Uterus (tissue), 4 donors: ENCODE measurements at places on chromosomes 1 and 21. TPM values are rescaled to one million over a fixed set of nuclear protein-coding genes. Genes with fewer than 3 reads are reported as not detected.
A peak's percentile ranks its signal among the peaks of the same experiment; 100 is the strongest.

Gene SH2D5
- total RNA-seq: 0.55 TPM

DNA sequence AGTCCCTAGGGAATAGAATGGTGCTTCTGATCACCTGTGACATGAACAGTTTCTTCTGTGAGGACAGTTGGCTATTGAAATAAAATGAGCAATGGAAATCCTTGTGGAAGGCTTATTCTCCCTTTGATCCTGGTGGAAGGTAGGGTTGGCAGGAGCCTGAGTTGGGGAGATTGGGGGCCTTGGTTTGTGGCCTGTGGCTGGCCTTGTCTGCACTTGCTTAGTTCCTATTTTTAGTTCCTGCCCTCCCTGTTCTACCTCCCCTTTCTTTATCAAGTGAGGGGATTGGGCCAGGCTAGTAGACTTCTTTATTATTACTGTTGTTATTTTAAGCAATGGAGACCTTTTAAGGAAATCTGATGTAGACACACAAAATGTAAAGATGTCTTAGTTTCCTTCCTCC, 8.2 kb downstream of the DMRTB1 start:
- DNase-seq: no peak

Gene CSF3R
- 5.6 TPM for total RNA-seq

GRCh38 chr21:43333298-43334062, 93.5 kb downstream of the SIK1 start:
- no peak for DNase-seq

GRCh38 chr1:108142773-108143394, 57.3 kb downstream of the SLC25A24 start:
- no peak for DNase-seq

Gene S100A5
- not detected for total RNA-seq

GRCh38 chr1:27883536-27883935, 11.2 kb downstream of the THEMIS2 start:
- DNase-seq: no peak

- no peak for DNase-seq
Measured at GRCh38 chr1:27567971-27568299, 36.0 kb downstream of the AHDC1 start.

GRCh38 chr1:178349801-178350200, 147.0 kb downstream of the CLEC20A start:
- DNase-seq: no peak

Gene PLPPR5
- not detected for total RNA-seq

Gene MED8
- total RNA-seq: 29.7 TPM

Gene UBASH3A
- not detected for total RNA-seq

GRCh38 chr1:189616893-189617292, 860.8 kb downstream of the BRINP3 start:
- DNase-seq: no peak

Gene L1TD1
- total RNA-seq: not detected

DNA sequence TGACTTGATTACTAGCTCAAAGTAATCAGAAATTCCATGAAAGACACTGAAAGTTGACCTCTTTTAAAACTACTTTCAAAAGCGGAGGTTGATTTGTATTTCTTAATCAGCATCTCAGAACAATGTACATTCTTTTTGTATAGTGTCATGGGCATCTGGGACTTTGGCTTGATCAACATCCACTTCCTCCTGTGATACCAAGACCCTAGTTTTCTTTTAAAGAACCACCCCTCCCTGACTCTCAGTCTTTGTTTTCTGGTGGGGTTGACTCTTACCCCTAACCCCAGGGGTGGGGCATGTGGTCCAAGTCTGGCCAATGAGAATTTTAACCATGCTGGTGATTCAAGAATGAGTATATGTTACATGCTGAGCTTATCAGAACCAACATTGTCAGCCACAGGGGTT, 21.7 kb upstream of the IRF2BP2 start:
- DNase-seq: no peak

- no peak for DNase-seq
Measured at GRCh38 chr1:19975423-19976193, 3.8 kb downstream of the PLA2G2A start.

DNA sequence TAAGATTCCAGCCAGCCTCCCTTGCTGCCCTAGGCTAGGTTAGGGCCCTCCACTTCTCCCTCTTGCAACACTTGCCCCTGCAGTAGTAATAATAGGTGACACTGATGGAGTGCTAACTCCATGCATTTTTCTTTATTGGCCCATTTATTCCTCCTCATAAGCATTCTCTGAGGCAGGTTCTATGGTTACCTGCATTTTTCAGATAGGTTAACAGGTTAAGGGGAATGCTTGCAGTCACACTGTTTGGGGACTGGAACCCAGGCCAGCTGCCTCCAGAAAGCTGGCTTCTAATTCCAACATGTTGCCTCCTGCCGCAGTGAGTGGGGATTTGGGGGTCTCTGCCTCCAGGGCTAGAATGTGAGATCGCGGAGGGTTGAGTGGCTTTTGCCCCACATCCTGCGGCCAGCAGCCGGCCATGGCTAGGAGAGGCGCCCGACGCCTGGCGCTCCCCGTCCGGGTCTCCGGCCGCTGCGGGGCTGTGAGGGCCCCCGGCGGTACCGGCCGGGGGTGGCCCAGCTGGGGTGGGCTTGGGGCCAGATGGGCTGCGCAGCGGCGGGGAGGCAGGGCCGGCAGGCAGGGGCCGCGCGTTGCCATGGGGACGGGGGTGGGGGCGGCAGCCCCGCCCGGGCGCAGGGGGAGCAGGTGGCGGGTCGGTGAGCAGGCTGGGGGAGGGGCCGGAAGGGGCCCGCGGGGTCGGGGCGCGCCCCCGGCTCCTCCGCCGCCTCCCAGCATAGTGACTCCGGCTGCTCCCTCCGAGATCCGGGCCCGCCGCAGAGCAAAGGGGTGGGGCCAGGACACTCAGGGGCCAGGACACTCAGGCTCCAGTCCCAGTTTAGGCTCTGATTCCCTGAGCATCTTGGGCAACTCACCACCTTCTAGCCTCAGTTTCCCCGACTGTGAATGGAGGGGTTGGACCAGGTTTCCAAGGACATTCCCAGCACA, 68.4 kb upstream of the SSBP3 start:
- peak; percentile 53 for DNase-seq

DNA sequence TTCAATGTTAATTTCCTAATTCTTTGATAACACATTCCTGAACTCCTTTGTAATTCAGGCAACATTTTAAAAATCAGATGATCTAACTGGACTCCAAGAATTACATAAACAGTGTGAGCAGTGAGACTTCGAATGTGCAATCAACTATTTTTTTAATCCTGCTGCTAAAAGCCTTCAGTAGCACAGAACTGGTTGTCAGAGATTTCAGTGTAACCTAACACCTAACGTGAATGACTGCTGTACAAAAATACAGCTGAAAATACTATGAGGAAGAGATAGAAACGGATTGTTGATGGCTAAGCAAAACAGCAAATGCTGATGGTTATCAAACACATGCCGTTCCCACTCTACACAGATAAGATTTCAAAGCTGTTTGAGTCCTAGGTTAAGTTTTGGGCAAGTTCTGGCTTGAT, 46.1 kb downstream of the APP start:
- DNase-seq: no peak

Gene SPRR1B
- total RNA-seq: not detected

Gene HSD3B2
- not detected for total RNA-seq

DNA sequence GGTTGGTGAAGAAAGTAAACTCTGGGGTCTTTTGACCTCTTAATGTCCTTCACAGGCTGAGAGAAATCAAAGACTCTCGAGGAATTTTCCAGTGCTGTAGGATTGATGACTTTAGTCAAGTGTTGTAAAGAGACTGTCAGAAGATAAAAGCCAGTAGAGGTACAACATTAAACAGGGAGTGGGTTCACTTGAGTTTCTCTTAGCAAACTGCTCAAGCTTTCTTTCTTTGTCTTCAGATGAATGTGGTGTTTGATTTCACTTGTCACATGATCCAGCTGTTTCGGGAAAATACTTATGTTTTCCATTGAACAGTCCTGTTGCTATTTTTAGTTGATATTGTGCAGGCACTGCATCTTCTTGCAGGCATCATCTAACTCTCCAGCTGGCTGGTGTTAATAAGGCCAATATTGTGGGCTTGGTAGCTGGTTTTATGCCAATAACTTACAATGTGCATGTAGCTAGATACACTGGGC, 45.6 kb downstream of the XCL2 start:
- no peak for DNase-seq

DNA sequence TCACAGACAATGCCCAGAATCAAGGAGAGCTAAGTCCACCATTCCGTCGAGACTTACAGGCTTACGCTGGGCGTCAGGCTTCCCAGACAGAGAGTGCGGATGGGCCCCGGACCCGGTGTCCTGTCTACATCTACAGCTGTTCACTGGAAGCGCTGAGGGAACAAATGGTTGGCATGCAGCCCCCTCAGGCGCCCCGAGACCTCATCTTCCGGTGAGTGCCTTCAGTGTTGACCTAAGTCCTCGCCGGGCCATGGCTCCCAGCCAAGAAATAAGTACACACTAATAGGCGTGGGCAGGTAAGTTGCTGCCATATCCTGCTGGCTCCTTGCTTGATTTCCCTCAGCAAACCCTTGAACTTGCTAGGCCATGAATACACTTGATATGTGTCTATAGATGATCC, 26.2 kb downstream of the HYI start:
- no peak for DNase-seq

GRCh38 chr1:96973605-96974004, 252.0 kb downstream of the PTBP2 start:
- DNase-seq: no peak

GRCh38 chr1:1778663-1779319, 521 bp upstream of the NADK start:
- peak; percentile 48 for DNase-seq

DNA sequence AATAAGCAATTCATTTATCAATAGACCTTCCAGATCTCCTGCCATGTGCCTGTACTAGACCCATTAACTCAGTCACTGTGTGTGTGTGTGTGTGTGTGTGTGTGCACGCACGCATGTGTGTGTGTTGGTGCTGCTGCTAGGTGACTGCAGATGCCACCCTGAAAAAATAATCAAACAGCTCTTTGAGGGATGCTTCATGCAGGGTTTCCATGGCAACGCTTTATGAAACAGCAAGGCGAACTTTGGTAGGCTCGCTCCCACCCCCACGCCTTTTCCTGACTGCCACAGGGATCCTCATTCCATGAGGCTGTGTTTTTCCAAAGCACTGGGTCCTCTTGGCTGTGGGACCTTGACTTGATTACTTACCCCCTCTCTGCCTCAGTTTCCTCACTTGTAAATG, 94.0 kb downstream of the HMGB4 start:
- no peak for DNase-seq

Gene PGBD2
- 7.9 TPM for total RNA-seq

Gene ATP5PF
- 80.3 TPM for total RNA-seq

Gene ADAMTS4
- 11.8 TPM for total RNA-seq

DNA sequence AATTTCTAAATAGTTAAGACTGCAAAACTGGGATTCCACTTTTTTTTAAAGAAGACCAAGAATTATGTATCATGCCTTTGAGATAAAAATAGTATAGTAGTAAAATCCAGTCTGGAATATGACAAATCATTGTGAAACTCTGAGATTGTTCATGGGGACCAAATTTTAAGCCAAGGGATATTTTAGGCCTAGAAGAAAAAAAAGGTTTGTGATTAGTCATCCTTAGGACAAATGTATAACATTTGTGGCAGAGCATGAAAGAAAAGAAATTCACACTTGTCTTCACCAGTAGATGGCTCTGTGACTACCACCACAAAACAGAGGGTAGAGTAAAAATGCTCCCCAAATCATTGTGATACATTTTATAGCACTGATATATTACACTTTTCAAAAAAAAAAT, 226.1 kb downstream of the KCTD3 start:
- DNase-seq: no peak

DNA sequence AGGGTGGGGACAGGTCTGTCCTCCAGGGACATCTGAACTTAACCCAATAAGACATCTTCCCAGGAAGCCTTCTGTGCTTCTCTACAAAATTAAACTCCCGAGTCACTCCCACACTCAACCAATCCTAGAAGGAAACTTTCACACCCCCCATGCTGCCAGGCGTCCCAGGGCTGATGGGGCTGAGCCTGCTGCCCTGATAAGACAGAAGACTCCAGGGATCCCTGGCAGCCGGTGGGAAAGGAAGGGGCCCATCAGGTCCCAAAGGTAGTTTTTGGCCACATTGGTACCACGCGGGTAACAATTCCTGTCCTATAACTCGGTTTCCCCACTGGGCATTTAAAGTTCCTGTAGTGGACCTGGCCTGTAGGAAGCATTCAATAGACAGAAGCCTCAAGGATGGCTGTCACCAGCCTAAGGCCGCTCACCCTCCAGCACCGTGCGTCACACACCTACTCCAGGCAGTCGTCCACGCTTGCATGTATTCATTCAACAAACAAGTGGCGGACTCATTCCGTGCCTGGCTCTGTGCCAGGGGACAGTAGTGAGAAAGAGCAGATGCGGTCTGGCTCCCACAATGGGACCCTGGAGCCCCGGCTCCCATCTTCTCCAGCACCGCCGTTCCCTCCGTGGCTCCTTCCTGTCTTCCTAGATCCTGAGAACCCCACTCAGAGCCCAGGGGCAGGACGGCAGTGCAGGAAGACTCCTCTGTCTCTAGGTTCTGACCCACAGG, 465.2 kb downstream of the NPHP4 start:
- no peak for DNase-seq

Gene NKAIN1
- 0.55 TPM for total RNA-seq

Gene SYCP1
- not detected for total RNA-seq

Gene CFHR1
- total RNA-seq: not detected

DNA sequence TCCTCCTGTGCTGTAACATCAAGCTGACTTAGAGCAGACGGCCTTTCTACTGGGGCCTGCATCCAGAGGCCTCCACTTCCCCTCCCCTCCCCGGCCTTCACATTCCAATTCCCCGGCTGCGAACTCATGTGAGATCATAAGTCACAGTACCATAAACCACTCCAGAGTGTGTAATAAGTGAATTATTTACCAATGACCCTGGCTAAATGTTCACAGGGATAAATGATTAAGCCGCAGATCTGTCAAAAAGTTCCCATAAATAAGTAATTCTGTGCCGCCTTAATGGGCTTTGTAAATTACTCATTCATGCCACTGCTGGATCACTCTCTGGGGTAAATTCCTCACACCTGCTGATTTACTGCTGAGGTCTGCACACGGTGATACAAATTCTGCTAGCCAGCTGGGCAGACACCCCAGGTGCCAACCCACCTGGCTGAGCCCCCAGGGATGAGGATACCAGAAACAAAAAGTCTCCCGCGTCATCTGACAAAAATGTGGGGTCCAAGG, 27.4 kb upstream of the KIRREL1 start:
- peak; percentile 71 for DNase-seq

DNA sequence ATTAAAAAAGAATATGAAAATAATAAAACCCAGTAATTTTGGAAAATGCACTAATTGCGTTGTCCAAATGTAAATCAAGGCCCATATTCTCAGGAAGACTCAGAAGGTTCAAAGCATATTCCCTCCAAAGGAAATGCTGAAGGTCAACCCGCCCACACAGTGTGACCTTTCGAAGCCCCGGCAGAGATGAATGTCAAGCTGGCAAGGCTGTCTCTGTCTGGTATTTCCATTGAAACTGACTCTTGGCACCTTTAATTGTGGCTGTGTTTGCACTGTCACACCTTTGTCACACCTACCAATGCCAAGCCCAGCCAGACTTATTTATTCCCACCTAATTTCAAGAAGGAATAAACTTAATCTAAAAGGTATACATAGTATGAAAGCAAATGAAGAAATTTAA, 82.5 kb downstream of the NTPCR start:
- no peak for DNase-seq
